Tibial nerve (tissue), 4 donors: ENCODE measurements at places on chromosomes 7 and 10.
A peak's percentile ranks its signal among the peaks of the same experiment; 100 is the strongest.

GRCh38 chr10:32337350-32337749 is 9.6 kb downstream of the EPC1 start:
- no peak for DNase-seq

- no peak for DNase-seq
These were observed 101.6 kb upstream of the SP4 start for GRCh38 chr7:21326241-21326640.

DNA sequence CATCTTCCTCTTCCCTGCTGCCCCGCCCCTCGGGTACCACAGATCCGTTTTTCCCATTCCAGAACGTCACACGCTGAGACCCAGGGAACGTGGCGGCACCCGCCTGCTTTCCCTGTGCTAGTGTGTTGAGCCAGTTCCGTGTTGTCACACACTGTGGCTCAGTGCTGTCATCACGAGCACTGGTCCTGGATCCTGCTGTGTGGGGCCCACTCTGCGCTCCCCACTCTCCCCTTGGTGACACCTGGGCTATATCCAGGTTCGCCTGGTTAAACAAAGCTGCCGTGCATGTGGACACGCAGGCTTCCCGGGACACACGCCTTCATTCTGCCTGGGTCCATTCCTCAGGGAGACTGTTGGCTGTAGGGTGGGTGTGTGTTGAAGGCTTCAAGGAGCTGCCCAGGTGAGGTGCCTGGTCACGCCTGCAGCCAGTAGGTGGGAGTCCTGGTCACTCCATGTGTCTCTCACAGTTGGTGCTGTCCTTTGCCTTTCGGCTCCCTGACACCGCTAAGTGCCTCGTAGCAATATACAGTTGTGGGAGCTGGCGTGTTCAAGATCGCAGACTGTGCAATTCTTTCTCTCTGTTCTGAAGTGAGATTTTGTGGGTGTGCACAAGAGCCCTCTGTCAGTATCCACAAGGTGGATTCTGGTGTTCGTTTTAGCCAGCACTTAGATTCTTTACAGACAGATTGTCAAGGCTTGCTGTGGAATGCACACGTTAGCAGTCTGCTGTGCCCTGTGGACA is 88.6 kb downstream of the INPP5A start:
- DNase-seq: no peak

DNA sequence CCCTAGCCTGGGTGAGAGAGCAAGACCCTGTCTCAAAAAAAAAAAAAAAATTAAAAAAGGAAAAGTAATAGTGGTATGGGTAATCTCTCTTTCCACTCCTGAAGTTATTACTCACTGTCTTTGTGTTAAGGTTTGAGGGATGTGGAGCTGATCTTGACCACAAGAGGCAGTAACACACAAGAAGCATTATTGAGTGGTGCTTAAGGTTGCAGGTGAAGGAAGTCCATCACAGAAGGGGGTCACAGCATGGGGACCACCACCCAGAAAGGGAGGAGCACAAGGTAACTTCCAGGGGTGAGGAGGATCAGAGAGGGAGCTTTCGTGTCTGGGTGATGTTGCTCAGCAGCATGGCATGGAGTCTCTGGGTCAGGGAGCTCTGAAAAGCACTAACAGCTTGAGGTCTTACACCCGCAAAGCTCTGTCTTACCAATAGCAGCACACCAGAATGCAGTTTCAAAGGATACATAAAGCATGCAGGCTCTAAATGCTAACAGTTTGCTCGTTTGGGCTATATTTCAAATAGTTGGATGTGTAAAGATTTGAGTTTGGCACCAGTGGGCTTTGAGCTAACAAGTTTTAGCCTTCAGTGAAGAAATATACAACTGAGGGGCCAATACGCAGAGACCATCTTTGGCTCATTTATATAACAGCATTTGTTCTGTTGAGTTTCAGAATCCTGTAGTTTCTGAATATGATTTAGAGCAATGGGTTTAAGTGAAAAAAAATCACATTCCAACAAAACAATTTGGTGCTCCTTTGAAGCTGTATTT is 100.4 kb upstream of the DNAJC1 start:
- DNase-seq: no peak

DNA sequence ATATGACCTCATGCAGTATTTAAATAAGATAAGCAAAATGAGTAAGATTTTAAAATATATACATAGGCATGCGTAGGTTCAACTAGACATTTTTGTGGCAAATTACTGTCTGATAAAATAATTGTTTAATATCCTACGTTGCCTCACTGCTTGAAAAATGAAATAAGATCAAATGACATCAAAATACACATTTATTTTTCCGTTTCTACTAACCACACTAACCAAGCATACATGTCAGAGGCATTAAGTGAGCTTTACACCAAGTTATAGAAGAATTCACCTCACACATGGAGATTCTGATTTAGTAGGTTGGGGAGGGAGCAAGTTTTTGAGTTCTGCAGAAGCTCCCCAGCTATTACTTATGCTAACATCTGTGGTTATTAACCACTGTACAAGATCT is 66.8 kb downstream of the RSU1 start:
- no peak for DNase-seq

- DNase-seq: no peak
These were observed 42.1 kb downstream of the SEMA3D start for GRCh38 chr7:85144771-85145170.

DNA sequence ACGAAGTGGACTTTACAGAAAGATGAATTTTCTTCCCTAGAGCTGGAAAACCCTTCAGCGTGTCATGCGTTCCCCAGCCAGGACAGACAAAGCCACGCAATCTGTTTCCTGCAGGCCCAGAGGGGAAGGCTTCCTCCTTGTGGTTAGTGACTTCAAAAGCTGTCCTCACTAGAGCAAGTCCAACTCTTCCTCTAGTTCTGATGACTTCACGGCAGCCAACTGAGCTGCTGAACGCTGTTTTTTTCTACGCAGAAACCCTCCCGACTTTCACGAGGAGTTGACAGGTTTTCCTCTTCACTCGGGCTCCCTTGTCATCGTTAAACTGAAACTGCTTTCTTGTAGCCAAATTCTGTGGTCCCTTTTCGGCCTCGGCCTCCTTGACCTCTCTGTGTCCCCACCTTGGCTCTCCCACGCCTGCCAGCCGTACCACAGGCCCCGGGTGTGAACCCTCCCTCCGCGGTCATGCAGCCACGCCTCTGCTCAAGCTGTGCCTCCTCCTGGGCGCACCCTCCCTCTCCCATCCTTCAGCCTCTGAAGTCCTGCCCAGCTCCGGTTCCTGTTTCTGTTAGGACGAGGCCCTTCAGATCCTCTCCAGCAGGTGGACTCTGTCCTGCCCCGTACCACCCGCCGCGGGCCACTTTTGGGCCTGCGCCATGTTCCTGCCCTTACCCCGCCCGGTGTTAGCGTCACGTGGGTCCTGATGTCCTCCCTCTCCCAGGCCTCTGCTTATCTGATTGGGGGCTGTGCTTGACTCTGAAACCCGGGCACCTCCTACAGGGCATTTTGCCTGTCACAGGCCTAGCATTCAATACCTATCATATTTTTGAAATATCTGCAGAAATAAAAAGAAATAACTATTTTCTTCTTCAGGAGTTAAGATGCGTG is 39.3 kb downstream of the CUX1 start:
- peak; percentile 51 for DNase-seq

GRCh38 chr7:54543051-54543488 is 895 bp downstream of the VSTM2A start:
- DNase-seq: no peak

DNA sequence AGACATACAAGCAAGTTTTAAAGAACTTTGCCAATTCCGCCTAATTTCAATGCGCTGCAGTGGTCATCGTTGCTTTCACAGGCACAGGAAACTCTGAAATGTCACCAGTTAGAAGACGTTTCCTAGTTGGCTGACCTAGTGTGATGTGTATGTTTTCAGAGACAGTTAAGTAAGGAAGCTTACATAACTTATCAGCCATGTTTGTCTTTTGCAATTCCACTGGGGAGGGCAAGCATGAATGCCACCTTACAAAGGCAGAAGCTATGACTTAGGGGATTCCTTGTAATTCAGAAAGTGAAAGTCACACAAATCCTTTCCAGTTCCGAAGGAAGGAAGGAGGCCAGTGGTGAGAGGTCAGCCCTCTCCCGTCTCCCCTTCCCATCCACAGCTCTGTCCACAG is 15.0 kb upstream of the NPS start:
- no peak for DNase-seq

- DNase-seq: no peak
These were observed 28.3 kb downstream of the ABCB4 start for GRCh38 chr7:87447116-87447635.

- no peak for DNase-seq
These were observed 16.9 kb downstream of the PRF1 start for GRCh38 chr10:70585578-70586169.

GRCh38 chr7:491958-492713 is 27.5 kb downstream of the PDGFA start:
- no peak for DNase-seq

DNA sequence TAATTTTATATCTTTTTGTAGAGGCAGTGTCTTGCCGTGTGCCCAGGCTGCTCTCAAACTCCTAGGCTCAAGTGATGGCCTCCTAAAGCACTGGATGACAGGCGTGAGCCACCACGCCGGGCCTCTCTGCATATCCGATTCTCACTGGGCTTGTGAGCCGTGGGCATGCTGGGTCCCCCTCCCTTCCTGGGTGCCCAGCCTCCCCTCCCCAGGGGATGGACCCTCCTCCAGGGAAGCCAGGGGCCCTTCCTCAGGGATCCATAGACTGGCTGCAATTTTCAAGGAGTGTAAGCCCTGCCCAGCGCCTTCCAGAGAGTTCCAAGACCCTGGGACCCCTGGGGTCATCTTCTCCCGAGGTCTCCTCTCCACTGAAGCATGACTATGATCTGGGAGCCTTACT is 23.7 kb upstream of the ELFN1 start:
- no peak for DNase-seq

- DNase-seq: no peak
These were observed 495.4 kb upstream of the POM121L12 start for GRCh38 chr7:52540041-52540440.

DNA sequence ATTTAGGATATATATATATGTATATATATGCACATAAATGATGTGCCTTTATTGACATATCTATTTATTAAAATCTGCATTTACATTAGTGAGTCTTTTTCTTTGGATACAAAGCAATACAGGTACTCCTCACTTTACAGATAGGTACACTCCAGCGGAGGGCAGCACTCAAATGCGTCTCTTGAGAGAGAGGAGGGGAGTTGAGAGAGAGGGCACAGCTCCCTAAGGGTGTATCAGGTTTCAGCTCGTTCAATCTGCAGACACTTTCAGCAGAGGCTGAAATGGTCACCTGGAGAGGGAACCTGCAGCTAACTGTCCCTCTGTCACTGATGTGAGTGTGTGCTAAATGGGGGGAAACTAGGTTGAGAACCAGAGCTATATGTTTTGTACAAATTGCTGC is 21.5 kb downstream of the C10orf53 start:
- no peak for DNase-seq

DNA sequence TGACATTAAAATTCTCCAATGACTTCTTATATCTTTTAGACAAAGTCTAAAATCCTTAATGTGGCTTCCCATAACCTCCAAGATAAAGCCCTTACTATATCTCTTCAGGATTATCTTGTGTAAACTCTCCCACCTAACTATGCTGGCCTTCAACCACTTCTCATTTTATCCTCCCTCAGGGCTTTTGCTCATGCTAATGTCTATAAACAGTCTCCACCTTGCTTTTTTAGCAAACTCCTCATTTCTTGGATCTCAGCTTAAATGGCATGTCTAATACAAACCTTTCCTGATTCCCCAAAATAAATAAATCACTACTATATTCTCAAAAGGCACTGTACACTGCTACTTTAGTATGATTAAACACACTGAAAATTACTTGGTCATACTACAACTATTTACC is 181.2 kb downstream of the LRRN3 start:
- DNase-seq: no peak

GRCh38 chr10:101444058-101444898 is 90.3 kb downstream of the BTRC start:
- no peak for DNase-seq

DNA sequence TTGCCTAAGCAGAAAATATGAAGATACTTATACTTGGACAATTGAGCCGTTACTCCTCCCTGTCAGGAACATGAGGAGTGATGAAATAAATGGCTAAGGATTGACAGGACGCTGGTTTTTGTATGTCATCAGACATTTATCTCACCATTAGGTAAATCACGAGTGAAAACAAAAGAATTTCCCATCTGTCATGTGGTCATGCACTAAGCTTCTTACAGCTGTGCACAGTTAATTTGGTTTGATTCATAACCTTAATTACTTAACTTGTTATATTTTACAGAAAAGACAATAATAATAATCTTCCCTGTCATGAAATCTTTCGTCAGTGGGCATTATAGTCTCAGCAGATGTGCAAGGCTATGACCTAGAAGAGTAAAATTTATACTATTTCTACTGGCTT is 266.5 kb downstream of the HGF start:
- DNase-seq: no peak

DNA sequence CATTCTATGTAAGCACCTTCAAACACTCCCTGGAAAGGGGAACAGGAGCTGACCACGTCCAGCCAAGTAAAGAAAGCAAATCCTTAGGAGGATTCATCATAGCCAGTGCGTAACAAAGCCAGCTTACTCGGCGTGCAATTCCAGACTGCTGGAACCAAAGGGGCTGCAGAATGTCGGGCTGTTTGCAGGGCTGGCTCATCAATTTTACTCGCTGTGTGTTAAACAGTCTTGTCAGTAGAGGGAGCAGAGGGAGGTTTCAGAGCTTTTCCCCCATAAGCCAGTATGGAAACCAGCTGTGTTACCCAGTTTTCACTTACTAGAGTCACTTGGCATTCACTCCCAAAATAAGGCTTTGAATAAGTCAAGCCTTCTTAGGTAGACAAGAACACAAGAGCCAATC is 127.1 kb downstream of the KMT2E start:
- DNase-seq: no peak
